SIG-M5 (cell line): ENCODE measurements at places on chromosomes 2 and 18.

GRCh38 chr2:129490641-129491040 lies 488.8 kb upstream of the RAB6C start:
- no peak for DNase-seq

- no peak for DNase-seq
Observed at GRCh38 chr2:180319586-180320405, 312.7 kb upstream of the CWC22 start.

- no peak for DNase-seq
Observed at GRCh38 chr2:164014791-164015190, 279.0 kb upstream of the FIGN start.

- DNase-seq, result no peak
Observed at GRCh38 chr18:70250781-70251180, 38.1 kb upstream of the SOCS6 start.

- DNase-seq, result no peak
Observed at GRCh38 chr2:17628349-17629261, 88.1 kb downstream of the VSNL1 start.

DNA sequence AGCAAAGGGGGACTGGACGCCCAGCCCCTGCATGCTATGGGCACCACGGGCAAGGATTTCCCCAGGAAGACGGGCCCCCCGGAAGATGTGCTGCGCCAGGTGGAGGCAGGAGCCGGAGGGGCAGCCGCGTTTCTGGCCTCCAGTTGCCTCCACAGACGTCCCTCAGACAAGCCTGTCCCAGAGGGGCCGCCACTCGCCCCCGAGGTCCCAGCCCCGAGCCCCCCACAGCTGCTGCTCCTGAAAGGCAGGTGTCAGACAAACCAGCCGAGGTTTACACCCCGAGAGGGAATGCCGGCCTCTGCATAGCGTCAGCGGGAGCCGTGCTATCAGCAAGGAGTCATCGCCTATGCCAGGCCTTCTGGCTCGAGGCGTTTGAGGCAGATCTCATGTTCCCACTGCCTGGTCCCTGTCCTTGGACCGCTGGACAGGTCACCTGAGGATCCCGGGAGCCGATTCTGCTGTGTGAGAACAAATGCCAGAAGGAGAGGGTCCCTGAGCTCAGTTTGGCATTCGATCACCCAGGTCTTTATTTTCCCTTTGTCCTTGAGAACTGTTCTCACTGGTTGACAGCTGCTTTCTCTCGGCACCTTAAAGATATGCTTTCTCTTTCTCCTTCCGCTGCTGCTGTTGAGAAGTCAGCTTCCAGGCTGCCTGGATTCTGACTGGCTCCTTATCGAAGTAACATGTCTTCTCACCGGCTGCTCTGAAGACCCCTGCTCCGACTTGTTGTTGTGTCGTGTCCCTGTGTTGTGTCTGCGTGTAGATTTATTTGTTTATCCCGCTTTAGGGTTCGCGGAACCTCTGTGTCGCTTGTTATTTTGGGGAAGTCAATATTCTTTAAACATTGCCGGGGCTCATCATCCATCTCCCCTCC lies 20.6 kb downstream of the CROCC2 start:
- DNase-seq, result no peak

- no peak for DNase-seq
Observed at GRCh38 chr2:74110537-74110936, 37.2 kb downstream of the BOLA3 start.

DNA sequence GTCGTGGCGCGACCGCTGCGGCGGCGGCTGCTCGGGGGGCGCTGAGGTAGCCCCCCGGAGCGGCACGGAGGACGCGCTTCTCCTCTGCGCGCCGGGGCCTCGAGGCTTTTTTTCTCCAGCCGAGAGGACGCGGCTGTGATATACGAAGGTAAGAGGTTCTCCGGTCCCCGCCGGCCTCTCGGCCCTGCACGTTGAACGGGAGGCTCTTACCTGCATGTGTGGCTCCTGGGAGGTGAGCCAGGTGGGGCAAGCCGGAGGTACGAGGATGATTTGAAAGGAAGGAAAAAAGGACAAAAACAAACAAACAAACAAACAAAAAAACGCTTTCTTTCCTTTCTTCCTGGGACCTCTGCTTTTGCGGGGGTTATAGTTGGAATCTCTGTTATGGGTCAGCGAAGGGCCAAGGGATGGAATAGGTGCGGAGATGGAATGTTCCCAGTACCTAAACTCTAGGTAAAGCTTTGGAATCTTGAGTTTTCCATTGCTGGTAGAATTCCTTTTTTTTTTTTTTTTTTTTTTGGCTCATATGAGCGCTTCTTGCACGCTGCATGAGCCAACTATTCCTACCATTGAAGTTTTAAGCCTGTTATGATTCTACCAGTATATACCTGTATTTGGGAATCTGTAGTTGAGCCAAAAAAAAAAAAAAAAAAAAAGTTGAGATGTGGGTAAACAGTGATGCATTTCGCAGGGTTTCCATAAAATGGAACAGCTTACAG lies 674 bp downstream of the PTPN4 start:
- DNase-seq, result no peak

GRCh38 chr2:183812091-183812490 lies 687.8 kb downstream of the NUP35 start:
- no peak for DNase-seq
